ENCODE measurements at places on chromosomes 7 and 10.

GRCh38 chr7:12685550-12685949, 1.9 kb upstream of the ARL4A start:
- DNase-seq = peak; percentile 44

DNA sequence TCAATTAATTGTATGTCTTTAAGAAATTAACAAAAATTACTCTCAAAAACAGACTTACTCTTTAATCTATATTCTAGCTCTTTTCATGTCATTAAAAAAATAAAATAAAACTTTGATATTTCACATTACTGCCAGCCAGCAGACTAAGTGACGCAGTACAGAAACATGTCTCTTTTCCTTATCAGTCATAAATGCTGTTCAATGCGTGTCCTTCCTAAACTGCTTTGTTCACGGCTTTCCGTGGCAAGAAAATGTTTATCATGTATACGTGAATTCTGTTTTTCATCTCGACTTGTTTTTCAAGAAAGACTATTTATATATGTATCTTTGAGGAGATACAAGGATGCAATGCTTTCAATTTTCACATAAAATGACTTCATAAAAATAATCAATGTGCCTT, 182.4 kb downstream of the DOCK4 start:
- no peak for DNase-seq

DNA sequence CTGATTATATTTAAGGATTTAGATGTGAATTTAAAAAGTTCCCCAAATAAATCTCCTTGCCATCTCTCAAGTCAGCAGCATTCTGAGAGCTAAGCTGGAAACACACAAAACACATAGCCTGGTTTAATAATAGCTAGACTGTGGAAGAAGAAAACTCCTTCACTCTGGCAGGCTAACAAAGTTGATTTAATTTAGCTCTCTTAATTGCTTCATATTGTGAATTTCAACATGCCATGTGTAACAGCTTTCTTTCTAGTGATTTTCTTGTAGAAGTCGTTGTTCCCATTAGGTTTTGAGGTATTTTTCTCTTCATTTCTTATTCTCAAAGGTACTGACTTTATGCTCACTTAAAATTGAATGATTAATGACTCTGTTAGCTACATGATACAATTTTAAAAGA, 216.8 kb upstream of the AKR1E2 start:
- no peak for DNase-seq

GRCh38 chr10:86945361-86946212, 11.8 kb downstream of the MMRN2 start:
- peak; percentile 69 for DNase-seq

- DNase-seq = no peak
These were observed 821 bp downstream of the SLC35B4 start for GRCh38 chr7:134315679-134316538.

GRCh38 chr10:4673279-4674040, 152.5 kb upstream of the AKR1E2 start:
- DNase-seq = no peak

DNA sequence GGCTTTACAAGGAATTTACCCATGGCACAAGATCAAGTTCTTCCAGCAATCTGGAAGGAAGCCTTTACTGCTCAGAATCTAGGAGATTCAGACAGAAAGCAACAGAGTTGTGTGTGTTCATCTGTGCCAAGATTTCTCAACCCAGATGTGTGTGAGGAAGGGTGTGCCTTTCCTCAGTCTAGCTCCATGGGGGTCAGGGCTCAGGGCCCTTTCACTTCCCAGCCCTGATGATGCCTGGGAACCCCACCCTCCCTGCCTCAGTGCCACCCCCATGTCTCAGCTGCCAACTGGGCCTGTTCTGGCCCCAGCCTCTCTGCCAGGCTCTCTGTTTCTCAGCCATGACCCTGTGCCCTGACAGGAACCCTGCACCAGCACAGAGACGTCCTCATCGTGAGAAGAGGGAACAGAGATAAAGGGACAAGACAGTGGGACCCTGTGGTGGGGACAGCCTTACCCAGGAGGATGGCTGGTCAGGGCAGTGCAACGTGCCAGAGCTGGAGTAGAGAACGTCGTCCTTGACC, 102.0 kb downstream of the VIPR2 start:
- DNase-seq = no peak

GRCh38 chr10:2340831-2341647, 603.7 kb upstream of the ADARB2 start:
- no peak for DNase-seq

GRCh38 chr10:79482304-79482703, 30.0 kb upstream of the EIF5AL1 start:
- DNase-seq = no peak

- no peak for DNase-seq
These were observed 21.7 kb upstream of the PRSS58 start for GRCh38 chr7:142279601-142280000.

- no peak for DNase-seq
These were observed 104.4 kb downstream of the SVIL start for GRCh38 chr10:29530112-29530976.

DNA sequence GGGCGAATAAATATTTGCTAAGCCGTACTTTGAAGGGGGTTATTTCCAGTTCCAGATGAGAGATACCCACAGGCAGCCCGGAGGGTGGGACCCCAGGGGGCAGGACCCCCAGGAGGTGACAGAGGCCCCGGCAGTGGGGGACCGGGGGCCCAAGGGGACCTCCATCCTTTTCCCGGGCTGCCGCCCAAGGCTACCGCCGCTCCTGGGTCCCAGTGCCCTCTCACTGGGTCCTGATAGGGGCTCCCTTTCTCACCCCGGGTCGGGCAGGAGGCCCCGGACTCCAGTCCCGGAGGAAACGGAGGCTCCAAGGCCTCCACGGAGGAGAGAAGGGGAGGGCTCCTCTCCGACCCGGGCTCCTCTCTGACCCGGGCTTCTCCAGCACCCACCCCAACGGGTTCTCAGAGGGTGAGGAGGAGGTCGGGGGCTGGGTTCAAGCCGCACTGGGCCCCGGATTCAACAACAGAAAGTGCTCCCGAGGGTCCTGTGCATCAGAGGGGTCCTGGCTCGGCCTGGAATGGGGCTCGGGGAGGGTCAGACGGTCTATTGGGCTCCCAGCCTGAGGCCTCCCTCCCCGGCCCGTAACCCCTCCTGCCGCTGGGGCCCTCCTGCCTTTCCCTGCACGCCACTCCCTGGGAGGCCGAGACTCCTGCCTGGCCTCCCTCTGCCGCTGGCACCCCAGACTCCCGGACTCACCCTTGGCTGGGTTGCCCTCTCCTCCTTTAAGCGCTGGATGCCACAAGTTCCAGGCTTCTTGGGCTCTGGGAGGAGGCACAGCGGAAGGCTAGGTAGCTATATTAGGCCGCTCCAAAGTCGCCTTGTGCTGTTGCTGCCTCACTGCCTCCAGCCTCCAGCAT, 62.5 kb downstream of the ZNF37A start:
- DNase-seq = no peak

DNA sequence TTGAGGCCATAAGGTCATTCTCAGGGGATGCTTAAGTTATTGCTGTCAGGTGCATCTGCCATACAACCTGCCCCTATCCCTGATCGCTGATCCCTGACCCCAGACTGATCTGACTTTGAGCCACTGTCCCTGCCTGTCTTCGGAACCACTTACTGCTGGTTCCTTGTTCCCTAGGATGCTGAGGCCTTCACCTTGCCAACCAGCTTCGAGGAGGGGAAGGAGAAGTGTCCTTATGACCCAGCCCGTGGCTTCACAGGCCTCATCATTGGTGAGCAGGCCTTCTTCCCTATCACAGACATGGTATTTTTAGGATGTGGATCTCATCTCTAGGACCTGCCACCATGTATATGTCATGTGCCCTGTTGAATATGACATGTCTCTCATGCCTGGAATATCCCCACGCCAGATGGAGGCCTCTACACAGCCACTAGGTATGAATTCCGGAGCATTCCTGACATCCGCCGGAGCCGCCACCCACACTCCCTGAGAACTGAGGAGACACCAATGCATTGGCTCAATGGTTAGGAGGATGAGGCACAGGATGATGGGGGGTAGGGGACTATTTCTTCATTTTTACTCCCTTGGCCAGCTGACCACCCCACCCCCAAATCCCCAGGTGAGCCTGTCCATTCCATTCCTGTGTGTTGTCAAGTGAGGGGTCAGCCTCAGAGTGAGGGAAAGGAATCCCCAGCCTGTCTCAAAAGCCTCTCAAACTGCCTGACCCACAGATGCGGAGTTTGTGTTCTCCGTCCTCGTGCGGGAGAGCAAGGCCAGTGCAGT, 9.0 kb downstream of the MRPL43 start:
- DNase-seq = no peak

- DNase-seq = no peak
These were observed 105.8 kb downstream of the MALRD1 start for GRCh38 chr10:19154375-19154774.

DNA sequence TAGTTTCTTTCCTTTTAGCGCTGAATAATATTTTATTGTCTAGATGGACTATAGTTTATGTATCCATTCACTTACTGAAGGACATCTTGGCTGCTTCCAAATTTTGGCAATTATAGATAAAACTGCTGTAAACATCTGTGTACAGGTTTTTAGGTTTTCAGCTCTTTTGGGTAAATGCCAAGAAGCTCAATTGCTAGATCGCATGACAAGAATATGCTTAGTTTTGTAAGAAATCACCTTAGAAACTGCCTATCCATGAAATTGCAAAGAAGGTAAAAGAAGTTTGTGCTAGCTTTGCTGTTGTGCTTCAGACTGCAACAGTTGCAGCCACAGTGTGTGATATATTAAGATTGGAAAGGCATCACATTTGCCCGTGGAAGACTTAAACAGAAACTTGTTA, 103.2 kb upstream of the TNS3 start:
- no peak for DNase-seq

DNA sequence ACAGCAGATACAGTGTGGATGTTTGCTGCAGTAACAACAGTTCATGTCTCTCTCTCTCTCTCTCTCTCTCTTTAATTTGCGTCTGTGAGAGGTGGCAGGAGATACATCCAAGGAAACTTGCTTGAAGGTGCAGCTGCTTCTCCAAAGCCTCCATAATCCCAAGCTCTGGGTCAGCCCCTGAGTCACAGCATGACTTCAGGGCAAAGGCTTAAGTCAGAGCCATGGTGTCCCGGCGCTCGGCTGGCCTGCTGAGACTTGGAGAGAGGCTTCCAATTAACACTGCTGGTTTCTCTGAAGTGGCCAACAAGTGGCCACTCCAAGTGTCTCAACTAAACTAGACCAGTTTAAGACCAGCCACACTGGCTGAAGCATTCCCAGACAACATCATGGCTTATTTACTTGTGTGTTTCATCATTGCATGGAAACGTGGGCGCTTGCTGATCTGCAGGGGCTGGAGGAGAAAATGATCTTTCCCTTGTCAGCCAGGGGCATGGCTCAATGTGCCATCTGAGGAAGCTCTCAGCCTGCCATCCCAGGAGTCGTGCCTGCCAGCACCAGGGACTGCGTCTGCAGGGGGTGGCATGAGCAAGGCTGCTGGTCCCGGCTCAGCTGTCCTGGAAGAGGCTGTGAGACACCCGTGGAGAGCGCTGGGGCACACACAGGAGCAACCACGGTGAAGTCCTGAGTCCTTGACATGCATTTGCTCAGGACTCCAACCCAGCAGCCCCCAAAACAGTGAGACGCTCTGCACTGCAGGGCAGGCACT, 254.2 kb downstream of the COBL start:
- no peak for DNase-seq

- no peak for DNase-seq
These were observed 130.0 kb downstream of the FAM53B start for GRCh38 chr10:124614003-124614659.

GRCh38 chr7:124992851-124993562, 63.4 kb upstream of the POT1 start:
- no peak for DNase-seq

- DNase-seq = peak; percentile 53
These were observed 817 bp downstream of the SRI start for GRCh38 chr7:88218836-88219605.

- peak; percentile 62 for DNase-seq
These were observed 66.8 kb upstream of the CYP26C1 start for GRCh38 chr10:92993699-92994272.

DNA sequence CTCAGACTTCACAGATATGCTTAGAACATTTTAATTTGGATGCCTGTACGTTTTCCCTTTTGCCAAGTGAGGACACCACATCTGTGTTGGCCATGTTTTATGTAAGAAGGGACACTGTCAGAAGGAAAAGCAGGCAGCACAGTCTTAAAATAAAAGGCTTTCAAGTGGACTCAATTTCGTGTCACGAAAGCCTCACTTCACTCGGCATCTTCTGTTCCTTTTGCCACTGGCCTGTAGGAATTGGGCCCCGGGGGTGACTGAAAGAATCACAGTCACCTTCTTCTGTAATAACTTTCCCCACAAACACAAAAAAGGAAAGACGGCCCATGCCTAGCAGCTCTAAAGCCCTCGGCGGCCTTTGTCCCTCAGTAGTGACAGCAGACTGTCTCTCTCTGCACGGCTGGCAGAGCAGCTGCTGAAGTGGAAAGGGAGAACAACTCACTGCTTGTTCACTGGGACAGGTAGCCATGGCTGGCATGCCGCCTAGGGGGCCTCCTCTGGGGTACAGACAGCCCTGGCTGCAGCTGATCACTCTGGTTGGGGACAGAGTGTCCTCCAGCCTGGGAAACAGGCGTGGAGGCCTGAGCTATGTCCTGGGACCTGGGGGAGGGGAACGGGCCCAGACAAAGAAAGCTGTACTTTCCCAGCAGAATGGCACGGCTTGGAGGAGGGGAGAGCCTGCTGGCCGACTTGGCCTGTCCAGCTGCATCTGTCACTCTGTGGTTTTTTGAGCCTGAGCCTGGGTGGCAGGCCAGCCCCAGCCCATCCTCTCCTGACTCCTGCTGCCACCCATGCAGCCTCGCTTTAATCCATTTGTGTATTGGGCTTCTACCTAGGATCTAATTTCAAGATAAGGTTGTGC, 4.4 kb downstream of the RASSF4 start:
- DNase-seq = peak; percentile 89

GRCh38 chr10:50582046-50582445, 41.7 kb downstream of the SGMS1 start:
- no peak for DNase-seq

DNA sequence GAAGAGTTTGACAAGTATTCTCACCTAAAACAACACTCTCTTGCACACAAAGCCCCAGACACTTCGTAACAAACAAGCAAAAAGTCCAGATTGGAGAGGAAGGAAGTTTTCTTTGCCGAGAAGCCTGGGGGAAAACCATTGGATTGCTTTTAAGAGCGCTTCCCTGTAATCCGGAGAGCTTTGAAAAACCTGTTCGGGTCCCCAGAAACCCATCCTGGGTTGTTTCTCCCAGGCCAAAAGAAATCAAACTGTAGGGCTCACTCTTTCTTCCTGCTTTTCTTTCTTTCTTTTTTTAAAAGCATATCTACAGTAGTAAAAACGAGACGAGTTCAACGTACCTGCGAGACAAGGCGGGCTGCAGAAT, 655 bp downstream of the SP8 start:
- no peak for DNase-seq

- DNase-seq = no peak
These were observed 103.8 kb downstream of the RGS10 start for GRCh38 chr10:119438717-119439116.

GRCh38 chr7:2967705-2968104, 76.0 kb downstream of the CARD11 start:
- DNase-seq = no peak

GRCh38 chr7:66683770-66684123, 55.1 kb downstream of the KCTD7 start:
- DNase-seq = no peak

- DNase-seq = no peak
These were observed 630.8 kb downstream of the ANKRD7 start for GRCh38 chr7:118855290-118855689.

- no peak for DNase-seq
These were observed 227.2 kb upstream of the ADARB2 start for GRCh38 chr10:1964476-1964875.
